Dermis microvascular lymphatic vessel endothelial cell (primary cell): ENCODE measurements at places on chromosomes 3 and 15. TPM values are rescaled to one million over a fixed set of nuclear protein-coding genes. Genes with fewer than 3 reads are reported as not detected.

DNAH12 gene
- under 0.01 TPM in 2 replicates for total RNA-seq

MYL3 gene
- total RNA-seq, result 0.13 TPM in 1 of 2 replicates, not detected in the other

SI gene
- total RNA-seq, result not detected in 2 replicates

MCF2L2 gene
- 0.25 and 0.26 TPM in 2 replicates for total RNA-seq

PDZRN3 gene
- total RNA-seq, result under 0.01 and 0.13 TPM in 2 replicates
